ENCODE measurements at places on chromosomes 1 and 21. TPM values are rescaled to one million over a fixed set of nuclear protein-coding genes. Genes with fewer than 3 reads are reported as not detected.

Gene WNT2B
- 8.5 TPM for total RNA-seq

Gene CASQ1
- total RNA-seq, result 103 TPM

Gene PATJ
- total RNA-seq, result 67.6 TPM

Gene OR6N1
- not detected for total RNA-seq

All from metanephros (tissue), 2 donors.